Adrenal gland (tissue), 19 donors: ENCODE measurements at places on chromosomes 16 and 17.

GRCh38 chr17:31511195-31511578 is 119.7 kb downstream of the RAB11FIP4 start:
- no peak for DNase-seq

- no peak for DNase-seq
These were observed 17.4 kb downstream of the CTCF start for GRCh38 chr16:67579686-67580085.

- DNase-seq = no peak
These were observed 13.8 kb upstream of the GSDMA start for GRCh38 chr17:39949028-39949427.

- no peak for DNase-seq
These were observed 3.4 kb upstream of the SRL start for GRCh38 chr16:4245077-4245791.

DNA sequence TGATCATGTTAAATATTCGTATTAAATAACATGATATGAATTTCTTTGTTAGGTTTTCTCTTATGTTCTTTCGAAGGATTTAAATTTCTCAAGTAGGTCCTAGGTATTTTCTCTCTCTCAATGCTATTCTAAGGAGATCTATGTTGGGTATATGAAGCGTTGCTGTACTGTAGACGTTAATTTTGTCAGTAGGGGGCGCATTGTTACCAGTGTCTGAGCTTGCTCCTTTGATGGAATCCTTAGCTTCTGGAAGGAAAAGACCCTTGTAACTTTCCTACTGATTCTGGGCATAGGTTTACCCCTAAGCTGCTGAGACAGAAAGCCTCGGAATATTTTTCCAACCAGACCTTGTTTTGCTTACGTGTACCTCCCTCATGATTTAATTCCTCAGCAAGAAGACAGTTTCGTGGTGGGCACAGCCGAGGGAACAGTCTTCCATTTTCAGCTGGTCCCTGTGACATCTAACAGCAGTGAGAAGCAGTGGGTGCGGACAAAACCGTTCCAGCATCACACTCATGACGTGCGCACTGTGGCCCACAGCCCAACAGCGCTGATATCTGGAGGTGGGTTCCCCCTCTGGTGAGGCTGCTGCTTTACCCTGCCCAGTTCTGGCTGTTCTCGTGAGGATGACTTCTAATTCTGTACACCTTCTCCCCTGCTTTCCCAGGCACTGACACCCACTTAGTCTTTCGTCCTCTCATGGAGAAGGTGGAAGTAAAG is 17.9 kb downstream of the UTP4 start:
- peak; percentile 64 for DNase-seq

- DNase-seq = no peak
These were observed 1332.3 kb downstream of the CDH11 start for GRCh38 chr16:63789603-63790002.

- DNase-seq = no peak
These were observed 21.0 kb upstream of the ERN1 start for GRCh38 chr17:64151016-64151368.

DNA sequence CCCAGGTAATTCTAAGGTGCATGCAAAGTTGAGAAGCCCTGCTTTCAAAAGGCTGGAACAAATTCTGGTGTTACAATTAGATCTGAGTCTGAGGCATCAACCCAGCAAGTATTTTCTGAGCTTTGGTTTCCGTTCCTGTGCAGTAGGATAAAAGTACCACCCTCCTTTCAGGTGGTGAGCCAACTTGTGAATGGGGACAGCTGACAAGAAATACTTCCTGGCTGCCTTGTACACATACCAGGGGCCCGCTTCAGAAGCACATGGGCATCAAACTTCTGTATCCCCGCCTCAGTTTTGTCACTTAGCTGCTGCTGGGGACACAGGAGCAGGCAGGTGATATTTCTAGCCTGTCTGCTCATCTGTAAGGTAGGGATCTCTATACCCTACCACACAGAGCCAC is 252.2 kb downstream of the CPPED1 start:
- no peak for DNase-seq

GRCh38 chr16:89201439-89202377 is 1.4 kb upstream of the SLC22A31 start:
- DNase-seq = peak; percentile 88

- no peak for DNase-seq
These were observed 1.8 kb upstream of the NSMCE1 start for GRCh38 chr16:27270349-27270748.

DNA sequence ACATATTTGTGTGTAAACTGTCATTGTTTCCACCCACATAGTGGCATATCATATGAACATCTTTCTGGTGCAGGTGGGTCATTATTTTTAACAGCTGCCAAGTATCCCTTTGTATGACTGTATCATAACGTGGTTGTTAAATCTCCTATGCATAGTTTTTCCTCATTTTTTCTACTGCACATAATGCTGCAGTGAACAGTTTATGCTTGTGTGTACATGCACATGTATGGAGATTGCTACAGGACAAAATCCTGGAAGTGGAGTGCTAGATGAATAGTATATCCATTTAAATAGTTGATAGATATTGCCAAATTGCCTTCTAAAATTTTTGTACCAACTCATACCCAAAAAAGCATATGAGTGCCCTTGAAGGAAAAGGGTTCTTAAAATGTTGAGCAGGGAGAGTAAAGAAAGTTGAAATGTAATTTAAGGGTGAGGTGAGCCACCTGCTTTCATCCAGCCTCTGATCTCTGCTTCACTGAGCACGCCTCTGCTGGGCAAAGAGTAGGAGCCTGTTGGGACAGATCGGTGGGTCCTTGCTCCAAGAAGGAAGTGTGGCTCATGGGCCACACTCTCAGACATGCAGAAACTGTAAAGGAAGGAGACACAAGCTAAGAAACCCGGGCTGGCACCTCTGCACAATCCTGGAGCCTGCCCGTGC is 55.3 kb downstream of the HLF start:
- no peak for DNase-seq

DNA sequence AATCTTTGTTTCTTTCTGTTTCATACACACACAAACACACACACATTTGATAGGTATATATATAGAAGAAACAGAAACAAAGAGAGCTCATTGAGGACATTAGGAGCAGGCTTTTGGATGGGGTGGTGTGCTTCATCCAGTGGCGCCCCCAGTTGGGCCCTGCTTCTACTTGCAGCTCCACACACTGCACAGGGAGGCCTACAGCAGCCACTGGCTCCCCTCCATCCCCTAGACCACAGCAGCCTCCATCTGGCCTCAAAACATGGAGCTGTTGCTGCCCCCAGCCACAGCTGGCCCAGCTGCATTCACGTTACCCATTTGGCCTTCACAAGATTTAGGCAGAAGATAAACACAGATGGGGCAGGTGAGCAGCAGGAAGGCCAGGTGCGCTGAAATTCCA is 33.1 kb upstream of the NF1 start:
- no peak for DNase-seq

GRCh38 chr17:43914451-43914850 is 7.1 kb upstream of the MPP2 start:
- no peak for DNase-seq

DNA sequence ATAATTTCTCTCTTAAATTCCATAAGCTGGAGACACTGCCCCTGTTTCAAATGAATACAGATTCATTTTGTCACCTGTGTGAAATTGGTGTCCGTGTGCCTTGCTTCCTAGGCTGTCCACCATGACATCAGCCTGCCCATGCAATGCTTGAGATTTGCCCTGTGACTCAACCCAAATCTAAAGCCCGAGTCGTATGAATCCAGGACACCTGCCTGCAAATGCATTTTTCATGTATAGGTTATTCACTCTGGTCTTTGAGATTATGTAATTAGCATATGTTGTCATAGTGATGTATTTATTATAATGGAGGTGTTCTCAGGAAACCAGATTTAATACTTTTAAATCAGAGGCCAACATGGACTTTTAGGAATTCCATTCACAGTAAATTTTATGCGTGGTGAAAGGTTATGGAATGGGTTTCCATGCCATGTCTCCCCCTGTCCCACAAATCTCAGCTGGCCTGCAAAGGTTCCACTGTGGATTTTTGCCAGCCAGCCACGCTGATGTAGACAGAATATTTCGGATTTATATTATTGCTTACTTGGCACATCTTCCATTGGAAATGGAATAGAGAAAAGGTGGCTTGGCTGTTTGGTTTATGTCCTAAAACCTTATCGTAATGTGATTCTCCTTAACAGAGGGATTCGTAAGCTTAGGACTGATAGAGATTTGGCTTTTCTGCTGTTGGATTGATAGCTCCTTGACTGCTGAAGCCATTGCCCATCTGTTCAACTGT is 551.1 kb downstream of the WWOX start:
- DNase-seq = no peak

DNA sequence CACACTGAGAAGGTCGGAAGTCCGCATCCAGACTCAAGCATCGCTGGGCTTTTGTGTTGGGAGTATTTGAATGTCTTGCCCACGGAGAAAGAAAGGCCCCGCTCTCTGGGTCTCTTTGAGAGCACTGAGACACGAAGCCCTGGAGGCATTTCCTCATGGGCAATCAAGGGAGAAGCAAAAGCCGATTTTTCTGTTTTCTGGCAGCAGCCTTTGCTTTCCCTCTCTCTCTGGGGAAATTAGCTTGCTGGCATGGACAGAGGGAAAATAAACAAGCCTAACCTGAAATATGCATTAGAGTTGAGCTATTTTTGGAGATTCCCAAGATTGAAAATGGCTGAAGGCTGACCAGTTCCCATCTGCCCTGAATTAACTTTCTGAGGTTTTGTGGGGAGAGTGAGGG is 238.7 kb downstream of the HAPSTR1 start:
- DNase-seq = no peak

- DNase-seq = no peak
These were observed 78.1 kb downstream of the LMF1 start for GRCh38 chr16:892536-893255.

DNA sequence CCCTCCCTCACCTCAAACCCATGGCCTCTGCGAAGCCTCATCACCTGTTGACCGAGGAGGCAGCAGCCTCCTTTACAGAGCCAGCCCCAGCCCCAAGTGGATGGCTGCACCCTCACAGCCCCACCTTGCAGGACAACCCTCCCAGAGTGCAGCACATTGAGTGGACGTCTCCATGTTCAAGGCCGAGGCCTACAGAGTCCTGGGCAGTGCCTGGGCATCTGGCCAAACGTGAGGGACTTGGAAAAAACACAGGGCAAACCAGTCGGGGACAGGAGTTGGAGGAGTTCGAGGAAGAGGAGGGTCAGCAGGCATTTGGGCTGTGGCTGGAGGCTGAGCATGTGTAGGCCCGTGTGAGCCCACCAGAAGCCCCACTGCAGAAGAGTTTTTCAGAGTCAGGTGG is 39.6 kb downstream of the ACTG1 start:
- peak; percentile 88 for DNase-seq

- no peak for DNase-seq
These were observed 84.9 kb upstream of the CDC42EP4 start for GRCh38 chr17:73396431-73397277.

GRCh38 chr17:82859431-82860403 is 19.9 kb upstream of the ZNF750 start:
- DNase-seq = peak; percentile 92

- DNase-seq = peak; percentile 82
These were observed 596 bp upstream of the PFN1 start for GRCh38 chr17:4948931-4949320.

DNA sequence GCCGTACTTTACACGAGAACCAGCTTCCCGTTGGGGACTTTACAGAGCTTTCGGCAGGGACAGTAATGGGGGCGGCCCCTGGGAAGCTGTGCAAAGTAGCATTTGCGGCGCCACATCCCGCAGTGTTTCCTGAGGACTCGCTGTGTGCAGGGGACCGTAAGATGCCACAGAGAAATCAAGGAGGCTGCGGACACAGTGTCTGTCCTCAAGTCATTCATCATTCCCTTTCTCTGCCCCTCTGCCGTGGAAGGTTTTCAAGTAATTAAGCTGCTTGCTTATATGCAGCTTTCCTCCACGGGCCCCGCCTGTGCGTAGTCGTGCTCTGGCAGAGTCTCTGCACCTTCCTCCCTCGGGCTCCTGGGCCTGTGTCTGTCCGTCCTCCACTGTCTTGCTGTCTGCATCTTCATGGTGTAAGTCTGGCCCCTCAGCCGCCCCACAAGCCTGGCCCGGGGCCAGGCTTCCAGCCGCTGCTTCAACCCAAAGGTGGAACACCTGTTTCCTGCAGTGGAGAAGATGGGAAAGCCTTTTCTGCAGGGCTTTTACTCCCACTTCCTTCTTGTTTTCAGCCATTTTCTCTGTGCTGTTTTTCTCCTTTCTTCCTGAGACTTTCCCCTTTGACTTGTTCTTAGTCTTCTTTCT is 216.9 kb upstream of the CHMP6 start:
- peak; percentile 62 for DNase-seq

DNA sequence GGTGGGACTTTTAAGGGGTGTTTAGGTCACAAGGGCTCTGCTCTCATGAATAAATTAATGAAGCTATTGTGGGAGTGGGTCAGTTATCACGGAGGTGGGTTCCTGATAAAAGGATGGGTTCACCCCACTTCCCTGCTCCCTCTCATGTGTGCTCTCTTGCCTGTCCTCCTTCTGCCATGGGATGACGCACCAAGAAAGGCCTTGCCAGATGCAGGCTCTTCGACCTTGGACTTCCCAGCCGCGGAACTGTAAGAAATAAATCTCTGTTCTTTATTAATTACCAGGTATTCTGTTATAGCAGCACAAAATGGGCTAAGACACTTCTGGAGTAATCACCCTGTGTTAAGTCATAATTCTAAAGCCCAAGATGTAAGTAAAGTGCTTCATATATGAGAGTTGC is 141.5 kb downstream of the ASIC2 start:
- DNase-seq = no peak

GRCh38 chr17:66123163-66123562 is 68.8 kb downstream of the CEP112 start:
- no peak for DNase-seq

- no peak for DNase-seq
These were observed 102.6 kb downstream of the N4BP1 start for GRCh38 chr16:48507391-48507790.

- DNase-seq = no peak
These were observed 530.9 kb downstream of the MAF start for GRCh38 chr16:79069633-79070032.

DNA sequence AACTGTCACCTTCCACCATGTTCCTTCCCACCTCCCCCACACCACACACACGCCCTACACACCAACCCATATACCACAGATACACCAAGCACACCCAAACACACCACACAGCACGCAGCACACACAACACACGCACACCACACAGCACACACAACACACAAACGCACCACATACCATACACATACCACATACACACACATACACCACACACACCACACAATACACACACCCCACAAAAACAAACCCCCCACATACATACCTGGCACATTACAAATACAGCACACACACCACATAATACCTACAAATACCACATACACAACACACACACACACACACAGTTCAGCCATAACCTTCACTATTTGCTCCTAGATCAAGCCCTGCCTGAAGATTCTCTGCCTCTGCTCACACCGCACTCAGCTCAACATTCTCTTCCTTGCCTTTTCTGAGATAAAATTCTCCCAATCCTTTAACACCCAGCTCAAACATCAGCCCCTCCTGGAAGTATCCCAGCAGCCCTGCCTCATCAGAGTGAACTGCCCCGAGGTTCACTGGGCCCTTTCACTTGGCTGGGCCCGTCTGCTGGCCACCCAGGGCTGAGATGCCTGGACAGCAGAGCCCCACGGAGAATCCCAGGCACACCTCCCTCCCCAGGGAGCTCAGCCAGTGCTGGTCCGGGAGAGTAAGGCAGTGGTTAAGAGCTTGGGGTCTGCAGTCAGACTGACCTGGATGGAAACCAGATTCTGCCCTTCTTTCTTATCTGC is 31.9 kb upstream of the CPNE2 start:
- DNase-seq = no peak

GRCh38 chr16:24983561-24983960 is 31.6 kb downstream of the ARHGAP17 start:
- no peak for DNase-seq
